Stimulated activated CD4-positive, alpha-beta T cell treated with anti-CD3 and anti-CD28 coated beads, Interleukin-12 subunit alpha, Interleukin-12 subunit beta, amount 100 ng/mL, for 48 hours (primary cell): ENCODE measurements at places on chromosomes 6 and 20.

DNA sequence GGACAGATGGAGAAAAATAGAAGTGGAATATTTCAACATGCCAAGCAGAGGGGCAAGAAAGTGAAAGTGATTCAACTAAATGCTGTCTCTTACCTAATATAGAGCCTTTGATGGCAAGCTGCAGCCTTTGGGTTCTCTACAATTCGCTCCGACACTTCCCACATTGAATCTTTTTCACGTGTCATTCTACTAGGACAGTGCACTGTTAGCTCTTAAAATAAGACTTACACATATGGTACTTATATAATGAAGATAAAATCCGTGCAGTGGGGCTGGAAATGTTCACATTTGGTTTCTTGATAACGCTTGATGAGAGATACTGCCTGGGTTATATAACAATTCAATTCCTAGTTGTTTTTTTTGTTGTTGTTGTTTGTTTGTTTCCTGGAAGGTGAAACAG lies 502.4 kb downstream of the LMBRD1 start:
- DNase-seq = no peak

- DNase-seq = no peak
These were observed 23.9 kb downstream of the RAET1L start for GRCh38 chr6:150001295-150002008.

DNA sequence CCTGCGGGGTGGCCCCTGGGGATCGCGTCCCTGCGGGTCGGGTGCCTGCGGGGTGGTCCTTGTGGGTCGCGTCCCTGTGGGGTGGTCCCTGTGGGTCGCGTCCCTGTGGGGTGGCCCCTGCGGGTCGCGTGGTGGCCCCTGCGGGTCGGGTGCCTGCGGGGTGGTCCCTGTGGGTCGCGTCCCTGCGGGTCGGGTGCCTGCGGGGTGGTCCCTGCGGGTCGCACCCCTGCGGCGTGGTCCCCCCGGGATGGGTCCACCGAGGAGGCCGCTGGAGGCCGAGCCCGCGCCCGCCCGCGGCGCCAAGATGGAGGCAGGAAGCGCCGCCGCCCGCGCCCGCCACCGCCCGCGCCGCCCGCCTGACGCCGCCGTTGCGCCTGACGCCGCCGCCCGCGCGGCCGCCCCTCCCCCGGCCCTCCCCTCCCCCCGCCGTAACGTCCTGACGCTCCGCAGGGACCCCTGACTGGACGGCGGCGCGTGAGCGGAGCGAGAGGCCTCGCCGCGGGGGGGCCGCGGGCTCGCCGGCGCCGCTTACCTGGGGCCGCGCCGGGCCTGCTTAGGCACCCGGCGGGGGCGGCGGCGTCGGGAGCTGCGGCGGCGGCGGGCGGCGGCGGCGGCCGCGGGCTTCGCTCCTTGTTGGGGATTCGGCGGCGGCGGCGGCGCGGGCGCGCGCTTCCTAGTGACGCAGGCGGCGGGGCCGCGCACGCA lies at the start of gene GMEB2:
GMEB2 (minus strand) TSS at position 678 of the 705 bp plus-strand sequence. CDS start 7,704 bp downstream, outside the sequence.
- peak; percentile 41 for DNase-seq

DNA sequence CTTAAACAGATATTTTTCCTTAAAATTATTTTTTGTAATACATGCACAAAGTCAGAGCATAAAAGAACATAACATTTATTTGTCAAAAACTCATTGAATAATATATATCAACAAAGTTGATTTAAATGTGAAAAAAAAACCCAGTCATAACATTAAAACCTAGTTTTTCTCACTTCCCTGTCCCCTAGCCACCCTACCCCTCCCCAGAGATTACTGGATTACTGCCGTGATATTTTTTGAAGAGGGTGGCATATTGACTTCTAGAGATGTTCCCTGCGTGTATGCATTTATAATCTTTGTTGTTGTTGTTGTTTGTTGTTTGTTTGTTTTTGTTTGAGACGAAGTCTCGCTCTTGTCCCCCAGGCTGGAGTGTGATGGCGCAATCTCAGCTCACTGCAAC lies 52.4 kb upstream of the ARMC2 start:
- no peak for DNase-seq

- no peak for DNase-seq
These were observed 35.1 kb upstream of the NFATC2 start for GRCh38 chr20:51577432-51578144.

DNA sequence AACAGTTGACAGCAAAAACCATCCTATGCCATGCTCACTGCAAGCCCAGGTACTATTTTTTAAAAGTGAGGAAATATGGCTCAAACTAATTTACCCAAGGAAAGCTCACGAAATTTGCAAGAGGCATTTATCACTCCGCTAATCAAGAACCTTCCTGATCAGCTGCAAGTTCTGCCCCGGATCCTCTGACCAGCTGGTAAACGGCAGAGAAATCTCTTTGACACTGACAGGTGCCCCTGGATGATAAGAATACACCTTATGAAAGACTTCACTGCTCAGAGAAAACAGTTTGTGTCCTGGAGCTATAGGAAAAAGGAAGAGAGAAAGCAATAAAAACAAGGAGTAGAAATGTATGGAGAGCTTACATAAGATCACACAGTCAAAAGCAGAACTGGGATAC lies 6.4 kb downstream of the CNKSR3 start:
- DNase-seq = no peak

DNA sequence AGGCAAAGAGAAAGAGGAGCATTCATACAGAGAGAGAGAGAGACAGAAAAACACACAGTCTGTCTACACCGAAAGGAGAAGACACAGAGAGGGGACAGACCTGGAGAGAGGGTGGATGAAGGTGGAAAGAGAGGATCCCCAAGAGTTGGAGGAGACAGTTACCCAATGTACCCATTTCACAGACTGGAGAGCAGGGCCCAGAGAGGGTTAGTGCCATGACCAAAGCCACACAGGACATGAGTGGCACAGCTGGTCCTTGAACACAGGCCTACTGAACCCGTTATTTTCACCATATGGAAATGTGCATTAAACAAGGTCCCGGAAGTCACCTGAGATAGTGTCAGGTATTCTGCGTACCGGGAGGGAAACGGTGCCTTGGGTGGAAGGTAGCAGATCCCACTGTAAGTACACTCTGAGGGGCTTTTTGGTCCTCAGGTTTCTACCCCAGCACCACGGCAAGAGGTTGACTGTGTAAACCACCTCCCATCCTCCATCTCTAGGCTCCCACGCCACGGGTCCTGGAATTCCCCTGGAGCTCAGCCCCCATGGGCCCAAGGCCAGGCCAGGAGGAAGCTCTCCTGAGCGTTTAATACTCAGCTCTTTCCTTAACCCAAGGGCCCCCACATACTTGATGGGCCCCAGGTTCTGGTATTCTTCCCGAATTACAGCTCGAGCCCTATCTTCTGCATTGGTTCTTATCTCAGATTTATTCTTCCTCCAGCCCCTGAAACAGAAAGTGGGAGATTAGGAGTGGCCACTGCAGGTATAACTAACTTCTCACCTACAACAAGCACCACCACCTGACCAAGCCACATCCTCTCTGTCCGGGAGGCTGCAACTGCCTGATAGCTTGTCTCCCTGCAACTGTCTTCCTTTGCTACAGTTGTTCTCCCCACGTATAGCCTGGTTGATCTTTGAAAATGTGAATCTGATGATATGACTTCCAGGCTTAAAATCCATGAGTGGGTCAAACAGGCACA lies 38.4 kb upstream of the OCSTAMP start:
- DNase-seq = no peak

DNA sequence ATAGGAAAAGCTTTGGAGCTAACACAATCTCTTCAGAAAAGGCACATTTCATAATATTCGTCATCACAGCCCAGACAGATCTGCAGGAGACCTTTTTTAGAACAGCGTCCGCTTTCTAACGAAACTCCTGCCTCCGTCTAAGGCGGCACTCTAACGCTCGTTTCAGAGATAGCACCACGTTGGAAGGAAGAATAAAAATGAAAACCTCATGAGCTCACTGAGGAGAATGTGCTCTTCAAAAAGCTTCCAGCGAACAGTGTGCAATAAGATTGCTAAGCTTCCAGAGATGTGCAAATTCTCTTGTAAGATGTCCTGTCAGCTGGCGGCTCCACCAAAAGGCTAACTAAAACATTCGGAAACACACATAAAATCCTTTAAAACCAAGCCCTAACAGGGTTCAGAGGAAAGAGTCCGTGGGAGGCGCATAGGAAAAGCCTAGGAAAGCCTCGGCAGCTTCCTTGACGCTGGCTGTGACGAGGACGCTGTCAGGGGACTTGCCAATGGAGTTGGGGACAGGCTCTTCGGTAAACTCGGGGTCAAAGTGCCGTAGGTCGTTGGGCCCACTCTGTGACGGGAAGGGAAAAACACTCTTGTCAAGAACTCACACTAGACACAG lies 117.6 kb upstream of the SLC2A12 start:
- no peak for DNase-seq

DNA sequence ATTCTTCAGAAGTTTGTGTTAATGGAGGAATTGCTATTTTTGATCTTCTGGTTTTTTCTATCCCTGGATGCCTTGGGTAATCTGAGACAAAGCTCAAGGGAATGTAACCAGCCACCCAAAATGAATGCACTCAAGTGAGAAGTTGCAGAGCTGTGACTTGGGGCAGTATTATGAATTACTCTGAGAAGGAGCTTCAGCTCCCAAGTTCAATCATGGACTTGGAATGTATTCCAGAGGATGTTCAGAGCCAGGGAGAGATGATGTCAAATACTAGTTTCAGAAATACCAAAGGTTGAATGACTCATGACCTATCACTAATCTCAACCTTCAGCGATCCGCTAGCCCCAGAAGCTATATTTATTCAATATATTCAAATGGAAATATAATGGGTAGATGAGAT lies 375.2 kb upstream of the PLCB4 start:
- no peak for DNase-seq

- no peak for DNase-seq
These were observed 19.7 kb upstream of the MRPS18A start for GRCh38 chr6:43707269-43707668.

GRCh38 chr6:69059413-69059812 lies 424.3 kb downstream of the ADGRB3 start:
- no peak for DNase-seq

- DNase-seq = no peak
These were observed 17.2 kb upstream of the HCK start for GRCh38 chr20:32034581-32035425.

GRCh38 chr6:108277831-108278230 lies 17.0 kb upstream of the SNX3 start:
- no peak for DNase-seq

DNA sequence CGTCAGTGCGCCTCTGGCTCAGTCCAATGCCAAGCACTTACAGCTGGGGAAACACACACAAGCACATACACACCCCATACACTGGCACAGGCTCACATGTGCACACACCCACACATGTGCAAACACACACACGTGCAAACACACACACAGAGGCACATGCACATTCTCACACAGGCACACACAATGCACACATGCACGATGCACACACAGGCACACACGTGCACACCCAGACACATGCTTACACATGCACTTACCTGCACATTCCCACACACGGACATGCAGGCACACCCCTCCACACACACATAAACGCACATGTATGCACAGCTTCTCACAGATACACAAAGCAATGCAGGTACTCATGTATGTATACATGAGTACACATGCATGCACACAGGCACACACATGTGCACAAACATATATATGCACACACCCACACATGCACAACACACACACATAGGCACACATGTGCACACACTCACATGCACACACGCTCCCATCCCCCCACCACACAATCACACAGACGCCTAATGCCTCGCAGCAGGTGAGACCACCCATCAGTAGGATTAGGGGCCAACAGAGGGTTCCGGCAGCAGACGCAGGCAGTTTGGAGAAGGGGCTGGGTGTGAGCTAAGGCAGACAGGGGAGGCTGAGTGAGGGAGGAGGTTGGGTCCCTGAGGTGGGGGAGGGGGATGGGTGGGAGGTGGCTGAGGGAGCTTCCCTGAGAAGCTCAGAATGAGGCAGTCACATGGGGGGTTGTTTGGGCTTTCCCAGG lies 71.2 kb upstream of the SLCO4A1 start:
- no peak for DNase-seq

- peak; percentile 20 for DNase-seq
These were observed 146.4 kb downstream of the AKAP7 start for GRCh38 chr6:131281471-131282270.

DNA sequence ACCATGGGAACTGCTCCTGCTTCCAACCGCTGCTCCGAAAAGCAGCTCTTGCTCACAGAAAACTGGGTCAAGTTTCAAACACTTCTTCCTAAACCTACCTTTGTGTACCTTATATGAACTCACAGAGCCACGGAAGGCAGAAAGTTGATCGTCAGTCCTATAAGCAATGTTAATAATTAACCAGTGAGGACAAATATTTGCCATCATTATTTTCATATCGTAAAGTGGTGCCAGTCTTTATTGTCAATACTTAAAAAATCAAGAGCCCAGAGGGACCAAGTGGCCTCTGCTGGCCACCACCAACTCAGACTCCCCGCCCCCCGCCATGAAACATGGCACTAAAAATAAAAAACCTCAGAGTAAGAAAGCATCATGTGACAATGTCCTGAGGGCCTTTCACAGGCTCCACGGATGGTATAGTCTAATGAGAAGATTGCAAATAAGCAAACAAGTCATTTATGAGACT lies 9.1 kb upstream of the PBOV1 start:
- no peak for DNase-seq

DNA sequence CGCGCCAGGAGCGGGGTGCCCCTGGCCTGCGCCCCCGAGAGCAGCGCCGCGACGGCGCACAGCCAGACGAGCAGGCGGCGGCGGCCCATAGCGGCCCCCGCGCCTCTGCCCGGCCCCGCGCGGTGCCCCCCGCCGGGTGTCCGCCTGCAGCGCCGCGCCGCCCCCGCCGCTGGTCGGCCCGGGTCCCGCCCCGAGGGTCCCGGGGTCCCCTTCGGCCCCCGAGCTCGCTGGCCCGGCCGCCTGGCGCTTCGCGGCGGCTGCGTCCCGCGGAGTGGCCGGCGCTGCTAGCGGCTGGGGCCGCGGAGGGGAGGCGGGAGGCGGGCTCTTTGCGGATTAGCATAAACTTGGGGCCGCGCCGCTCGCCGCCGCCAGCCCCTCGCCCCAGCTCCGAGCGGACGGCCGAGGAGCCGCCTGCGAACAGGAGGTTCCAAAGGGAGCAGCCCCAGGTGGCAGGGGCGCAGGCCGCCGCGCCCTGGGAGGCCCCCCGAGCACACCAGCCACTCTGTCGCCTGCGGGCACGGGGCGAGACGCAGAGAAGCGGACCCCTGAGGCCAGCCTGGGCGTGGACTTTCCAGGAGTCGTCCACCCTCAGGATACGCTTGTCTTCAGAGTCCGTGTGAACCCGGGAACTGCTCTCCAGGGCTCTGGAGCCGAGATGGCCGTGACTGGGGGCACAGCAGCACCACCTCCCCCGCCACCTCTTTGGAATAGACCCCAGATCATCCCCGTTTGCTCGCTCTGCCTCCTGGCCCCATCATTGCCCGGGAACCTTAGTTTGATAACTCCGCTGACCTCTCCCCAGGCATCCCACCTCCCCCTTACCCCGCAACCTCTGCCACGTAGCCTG lies at the start of gene EMILIN3:
EMILIN3 (minus strand) TSS at position 273 of the 847 bp plus-strand sequence; CDS start at position 89, 184 bp downstream.
- DNase-seq = no peak

- no peak for DNase-seq
These were observed 6.0 kb downstream of the STMND1 start for GRCh38 chr6:17107863-17108262.

- DNase-seq = no peak
These were observed 243.8 kb downstream of the LRFN2 start for GRCh38 chr6:40343318-40343876.

DNA sequence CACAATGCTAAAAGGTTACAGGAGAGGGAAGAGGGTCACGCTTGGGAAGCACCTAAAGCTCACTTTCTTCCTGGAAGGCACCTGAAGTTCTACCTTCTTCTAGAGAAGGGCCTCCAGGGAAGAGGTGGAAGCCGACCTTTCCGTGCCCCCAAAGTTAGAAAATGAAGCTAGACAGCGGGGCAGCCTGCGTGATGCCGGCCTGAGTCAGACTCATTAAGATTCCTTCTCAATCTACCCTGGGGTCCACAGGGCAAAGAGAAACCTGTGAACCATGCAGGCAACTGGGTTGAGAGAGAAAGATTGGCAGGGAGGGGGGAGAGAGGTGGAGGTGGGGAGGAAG lies 54.8 kb upstream of the CCDC167 start:
- DNase-seq = no peak
